KG1 (cell line): ENCODE measurements at places on chromosomes 7 and 10.

DNA sequence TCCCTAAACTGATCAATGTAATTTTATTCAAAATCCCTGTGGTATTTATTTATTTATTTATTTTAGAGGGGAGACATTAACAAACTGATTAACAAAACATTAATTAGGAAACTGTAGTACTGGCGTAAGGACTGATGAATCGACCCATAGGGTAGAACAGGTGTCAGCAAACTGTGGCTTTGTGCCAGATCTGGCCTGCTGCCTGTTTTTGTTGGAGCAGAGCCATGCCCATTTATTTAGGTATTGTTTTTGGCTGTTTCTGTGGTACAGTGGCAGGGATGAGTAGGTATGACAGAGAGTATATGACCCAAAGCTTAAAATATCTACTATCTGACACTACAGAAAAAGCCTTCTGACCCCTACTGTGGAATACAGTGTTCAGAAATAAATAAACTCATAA, 332.5 kb upstream of the ETV1 start:
- DNase-seq, result no peak

DNA sequence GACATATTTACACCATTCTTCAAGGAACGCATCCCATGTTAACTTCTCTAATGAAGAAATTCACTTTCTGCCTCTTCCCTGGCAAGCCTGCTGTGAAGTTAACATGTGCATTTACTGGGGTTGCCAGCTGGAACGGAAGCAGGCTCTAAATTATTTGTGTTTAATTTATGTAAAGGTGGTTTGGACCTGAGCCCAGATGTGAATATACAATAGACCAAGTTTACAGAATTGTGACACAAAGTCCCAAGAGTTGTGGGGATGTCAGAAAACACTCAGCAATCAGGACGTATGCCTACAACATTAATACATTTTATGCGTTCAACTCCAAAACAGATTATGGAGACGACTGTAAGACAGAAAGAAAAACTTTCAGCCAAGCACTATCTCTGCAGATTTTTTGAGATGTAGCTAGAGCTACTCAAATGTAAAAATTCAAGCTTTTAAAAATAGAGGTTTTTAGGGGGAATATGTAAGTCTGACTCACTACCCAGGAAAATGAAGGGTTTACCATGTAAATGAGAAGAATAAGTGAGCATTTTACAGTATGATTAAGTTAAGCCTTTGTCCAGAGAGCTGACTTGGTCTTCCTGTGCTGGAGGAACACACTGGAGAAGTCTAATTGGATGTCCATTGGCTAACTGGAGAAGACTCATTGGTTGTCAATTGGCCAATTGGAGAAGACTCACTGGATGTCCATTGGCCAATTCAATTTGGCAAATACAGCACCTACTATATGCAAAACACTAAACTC, 19.5 kb downstream of the NRP1 start:
- no peak for DNase-seq

- no peak for DNase-seq
These were observed 19.4 kb upstream of the EPHB6 start for GRCh38 chr7:142835487-142835886.

- no peak for DNase-seq
These were observed 31.5 kb downstream of the ASB13 start for GRCh38 chr10:5634918-5635317.

DNA sequence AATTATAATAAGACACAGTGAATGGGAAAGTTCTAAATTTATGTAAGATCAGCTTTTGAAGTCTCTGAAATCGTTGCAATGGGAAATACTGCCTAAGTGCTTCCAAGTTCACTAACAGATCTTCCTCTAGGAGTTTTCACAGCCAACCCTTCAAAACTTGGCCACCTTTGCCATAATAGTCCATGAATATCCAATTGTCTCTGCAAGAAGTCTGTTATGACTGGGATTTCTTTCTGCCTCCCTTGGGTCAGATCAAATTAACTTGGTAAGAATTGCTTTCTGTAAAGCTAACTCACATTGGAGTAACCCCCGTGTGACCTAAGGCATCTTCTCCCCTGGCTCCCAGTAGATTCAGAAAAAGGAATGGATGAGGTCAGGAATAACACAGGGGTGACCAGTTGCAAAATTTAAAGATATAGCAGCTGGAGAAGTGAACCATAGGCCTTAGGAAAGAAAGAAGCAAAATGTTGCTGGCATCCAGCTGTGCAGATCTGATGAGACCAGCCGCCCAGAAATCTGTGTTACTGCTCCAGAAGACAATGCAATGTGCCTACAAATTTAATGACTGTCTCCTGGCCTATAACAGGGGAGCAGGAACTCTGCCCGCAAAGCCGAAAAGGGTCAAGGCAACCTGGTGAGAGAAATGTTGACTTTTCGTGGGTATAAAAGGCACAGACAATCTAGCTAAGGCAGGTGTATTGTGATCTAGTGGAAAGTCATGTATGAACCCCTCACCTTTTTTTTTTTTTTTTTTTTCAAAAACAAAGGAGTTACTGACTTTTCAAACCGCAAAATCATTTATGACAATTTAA, 7.5 kb upstream of the OPTN start:
- DNase-seq, result no peak
